Activated naive CD8-positive, alpha-beta T cell treated with anti-CD3 and anti-CD28 coated beads for 36 hours (primary cell): ENCODE measurements at places on chromosomes 12 and 14.

DNA sequence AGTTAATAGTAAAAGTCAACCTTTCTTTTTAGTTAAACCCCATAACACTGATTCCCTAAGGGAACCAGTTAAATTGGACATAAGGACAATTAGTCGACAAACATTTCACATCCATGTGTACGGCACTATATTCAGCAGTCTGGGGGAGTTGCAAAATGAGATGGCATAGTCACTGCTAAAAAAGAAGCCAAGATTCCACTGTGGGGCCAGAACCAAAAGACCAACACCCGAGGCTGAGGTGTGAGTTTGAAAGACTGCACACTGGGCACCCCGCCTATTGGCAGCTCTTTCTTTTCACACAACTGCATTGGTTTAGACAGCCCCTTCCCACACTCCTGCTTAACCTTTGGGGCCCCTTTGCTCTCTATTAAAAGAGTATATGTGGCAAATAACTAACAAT is 16.7 kb downstream of the SETD3 start:
- no peak for DNase-seq

- DNase-seq: no peak
These were observed 194.6 kb upstream of the FSCB start for GRCh38 chr14:44701563-44702263.

DNA sequence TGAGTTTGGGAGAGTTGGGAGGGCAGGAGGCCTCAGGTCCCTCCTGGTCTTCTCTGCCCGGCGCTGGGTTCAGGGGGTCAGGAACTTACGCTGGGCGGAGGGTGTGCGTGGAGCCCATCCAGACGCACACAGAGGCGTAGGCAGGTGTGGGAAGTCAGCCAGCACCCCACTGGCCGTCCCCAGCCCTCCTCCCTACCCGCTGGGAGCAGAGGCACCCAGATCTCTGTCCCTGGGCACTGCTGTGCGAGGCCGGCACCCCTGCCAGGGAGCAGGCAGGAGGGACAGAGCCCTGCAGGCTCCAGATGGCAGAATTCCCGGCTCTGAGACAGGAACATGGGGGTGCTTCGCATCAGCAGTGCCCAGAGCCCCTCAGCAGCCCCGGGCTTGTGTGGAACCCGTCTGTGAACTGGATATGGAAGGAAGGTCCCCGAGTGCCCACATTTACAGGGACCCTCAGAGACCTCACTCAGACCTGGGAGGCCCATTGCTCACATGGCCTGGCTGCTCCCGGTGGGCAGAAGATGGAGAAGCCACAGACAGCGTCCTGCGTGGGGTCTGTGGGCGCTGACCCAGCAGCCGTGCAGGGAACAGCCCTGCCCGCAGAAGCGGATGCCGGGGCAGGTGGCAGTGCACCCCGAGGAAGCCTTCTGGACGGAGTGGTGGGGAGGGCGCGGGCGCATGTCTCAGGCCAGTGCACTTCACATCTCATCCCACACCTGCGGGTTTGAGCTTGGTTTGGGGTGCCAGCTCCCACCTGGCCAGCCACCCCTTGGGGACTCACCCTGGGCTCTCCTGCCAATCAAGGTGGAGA is 59.3 kb downstream of the LRCOL1 start:
- no peak for DNase-seq

DNA sequence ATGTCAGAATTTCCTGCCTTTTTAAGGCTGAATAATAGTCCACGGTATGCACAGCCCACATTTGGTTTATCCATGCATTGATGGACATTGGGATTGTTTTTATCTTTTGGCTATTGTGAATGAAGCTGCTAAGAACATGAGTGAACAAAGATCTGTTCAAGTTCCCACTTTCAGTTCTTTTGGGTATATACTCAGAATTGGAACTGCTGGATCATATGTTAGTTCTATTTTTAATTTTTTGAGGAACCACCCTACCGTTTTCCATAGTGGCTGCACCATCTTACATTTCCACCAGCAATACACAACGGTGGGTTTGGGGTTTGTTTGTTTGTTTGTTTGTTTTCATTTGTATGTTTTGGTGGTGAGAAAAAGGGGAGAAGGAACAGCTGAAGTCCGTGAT is 6.4 kb downstream of the GPR68 start:
- DNase-seq: no peak

DNA sequence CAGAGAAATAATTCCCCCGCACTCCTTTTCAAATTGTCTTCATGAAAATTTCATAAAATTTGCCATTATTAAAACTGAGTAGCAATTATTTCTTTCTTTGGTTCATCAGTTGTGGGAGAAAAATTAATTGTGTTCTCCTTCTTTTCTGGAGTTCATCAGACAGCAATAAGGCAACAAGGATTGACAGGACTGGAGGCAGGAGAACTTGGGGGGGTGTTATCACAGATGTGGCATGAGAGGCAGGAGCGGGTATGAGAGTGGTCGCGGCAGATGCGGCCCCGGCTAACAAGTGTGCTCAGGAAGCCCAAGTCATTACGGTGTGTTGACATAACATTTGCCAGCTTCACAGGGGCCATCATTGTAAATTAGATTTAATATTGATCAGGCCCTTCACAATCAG is 306.6 kb upstream of the TMPO start:
- no peak for DNase-seq

- DNase-seq: no peak
These were observed 100.6 kb downstream of the LGMN start for GRCh38 chr14:92647797-92648279.
